ENCODE measurements at places on chromosomes 5 and 9.

GRCh38 chr9:134560654-134561053 lies 80.9 kb upstream of the COL5A1 start:
- no peak for DNase-seq

DNA sequence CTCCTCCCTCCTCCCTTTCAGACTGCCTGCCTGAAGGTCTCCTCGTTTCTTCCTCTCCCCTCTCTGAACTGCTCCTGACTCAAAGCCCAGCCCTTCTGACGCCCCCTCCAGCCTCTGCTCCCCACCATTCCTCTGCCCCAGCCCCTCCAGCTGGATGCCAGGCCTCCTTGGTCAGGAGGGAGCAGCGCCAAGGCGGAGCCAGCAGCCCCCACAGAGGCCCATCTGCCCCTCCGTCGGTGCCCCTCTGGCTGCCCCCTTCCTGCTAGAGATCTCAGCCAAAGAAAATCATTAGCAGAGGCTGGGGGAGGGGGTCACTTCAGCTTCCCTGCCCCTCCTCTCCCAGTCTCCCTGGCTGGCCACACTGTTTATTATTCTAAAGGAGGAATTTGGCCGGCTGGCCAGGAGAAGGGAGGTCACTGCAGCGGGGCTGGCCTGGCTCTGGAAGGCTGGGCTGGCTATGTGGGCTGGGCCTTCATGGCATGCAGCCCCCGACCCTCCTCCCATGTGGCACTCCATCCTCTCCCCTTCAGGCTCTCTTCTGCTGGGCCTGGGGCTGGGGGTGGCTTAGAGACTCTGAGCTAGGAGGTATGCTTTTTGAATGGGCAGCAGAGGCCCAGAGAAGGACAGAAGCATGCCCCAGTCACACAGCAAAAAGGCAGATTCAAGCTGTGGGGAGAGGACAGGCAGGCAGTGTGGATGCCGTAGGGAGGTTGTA lies 16.9 kb downstream of the PDGFRB start:
- peak; percentile 49 for DNase-seq

GRCh38 chr5:74526111-74526510 lies 114.4 kb downstream of the ENC1 start:
- no peak for DNase-seq

- DNase-seq = no peak
Observed at GRCh38 chr5:59559323-59559722, 334.2 kb downstream of the PDE4D start.

- DNase-seq = no peak
Observed at GRCh38 chr5:103037673-103038455, 82.1 kb downstream of the GIN1 start.

All from H54 (cell line).